MV-4-11 (cell line): ENCODE measurements at places on chromosomes 6 and 20.

- DNase-seq, result no peak
These were observed 12.2 kb upstream of the GSTA3 start for GRCh38 chr6:52921743-52922142.

- DNase-seq, result no peak
These were observed 46.8 kb upstream of the SIRPA start for GRCh38 chr20:1848373-1848772.

DNA sequence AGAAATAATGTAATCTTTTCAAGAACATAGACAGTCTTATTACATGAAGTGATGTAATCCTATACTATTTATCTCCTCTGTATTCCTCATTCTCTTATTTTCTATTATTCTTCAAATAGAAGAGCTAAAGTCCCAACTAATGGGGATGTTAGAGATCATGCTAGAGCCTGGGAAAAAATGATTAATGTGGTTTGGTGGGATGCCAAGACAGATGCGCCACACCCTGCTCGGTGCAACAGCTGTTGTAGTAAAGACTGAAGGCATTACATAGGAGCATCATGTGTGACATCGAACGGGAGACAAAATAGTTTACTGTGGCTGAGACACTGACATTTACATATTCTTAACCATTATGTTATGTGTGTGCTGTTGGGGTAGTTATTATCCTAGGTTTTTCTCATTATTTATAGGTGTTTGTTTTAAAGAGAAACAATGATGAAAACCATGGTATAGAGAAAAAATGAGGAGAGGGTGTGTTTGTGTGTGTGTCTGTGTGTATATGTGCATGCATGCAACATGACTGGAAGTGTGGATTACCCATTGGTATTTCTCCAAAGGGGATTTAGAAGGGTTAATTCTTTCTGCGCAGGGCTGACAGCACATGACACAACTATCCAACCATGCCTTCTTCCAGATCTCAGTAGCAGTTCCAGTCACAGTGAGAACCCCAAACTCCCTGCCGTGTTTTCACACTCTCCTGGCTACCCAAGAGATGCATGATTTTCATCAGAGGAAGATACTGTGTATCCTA, 155.3 kb downstream of the EYA4 start:
- DNase-seq, result no peak

DNA sequence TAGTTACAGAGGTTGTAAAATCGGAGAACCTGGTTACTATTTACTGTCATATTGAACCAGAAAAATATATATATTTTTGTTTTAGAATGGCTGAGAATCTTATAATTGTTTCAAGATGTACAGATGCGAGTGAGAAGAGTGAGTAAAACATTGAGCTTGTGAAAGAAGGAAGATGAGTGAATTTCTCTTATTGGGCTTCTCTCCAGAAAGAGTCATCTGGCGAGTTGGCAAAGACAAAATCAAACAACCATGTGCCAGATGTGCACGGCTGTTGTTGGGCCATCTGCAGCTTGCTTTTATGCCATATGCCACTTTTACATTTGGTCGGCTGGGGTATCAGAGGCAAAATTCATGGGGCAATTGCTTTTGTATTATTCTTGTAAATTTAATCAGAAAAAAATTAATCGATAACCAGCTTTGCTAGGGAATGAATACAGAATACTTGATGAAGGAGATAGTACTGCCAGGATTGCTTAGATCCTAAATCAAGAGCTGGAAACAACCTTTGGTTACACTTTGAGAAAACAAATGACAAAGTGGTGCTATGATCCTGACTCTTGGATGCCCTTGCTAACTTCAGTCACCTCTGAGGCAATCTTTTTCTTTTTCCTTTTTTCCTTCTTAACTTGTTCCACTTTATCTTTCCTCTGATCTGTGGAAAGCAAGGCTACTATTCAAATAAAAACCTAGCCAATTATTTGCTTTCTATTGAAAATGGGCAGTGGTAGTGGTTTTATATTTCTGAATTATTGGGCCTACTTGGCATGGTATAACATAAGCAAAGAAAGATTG, 97.1 kb upstream of the GRIK2 start:
- no peak for DNase-seq

DNA sequence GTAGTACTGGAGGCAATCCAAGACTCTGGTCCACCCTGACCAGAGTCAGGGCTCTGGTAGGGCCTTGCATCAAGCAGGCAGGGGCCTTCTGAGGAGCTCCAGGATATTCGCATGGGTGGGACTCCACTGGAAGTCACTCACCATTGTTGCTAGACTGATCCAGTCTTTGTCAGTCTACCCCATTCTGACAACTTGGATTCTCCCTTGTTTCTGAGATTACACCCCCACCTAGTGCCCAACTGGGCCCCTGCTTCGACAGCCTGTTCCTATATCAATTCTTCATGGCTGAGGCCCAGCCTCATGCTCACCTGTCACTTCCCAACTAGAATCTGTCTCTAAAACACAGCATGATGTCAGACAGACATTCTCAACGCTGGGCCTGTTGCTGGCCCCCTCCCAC, 5.2 kb downstream of the SLC35D3 start:
- no peak for DNase-seq

GRCh38 chr6:8180327-8181159, 78.2 kb upstream of the EEF1E1 start:
- DNase-seq, result no peak

DNA sequence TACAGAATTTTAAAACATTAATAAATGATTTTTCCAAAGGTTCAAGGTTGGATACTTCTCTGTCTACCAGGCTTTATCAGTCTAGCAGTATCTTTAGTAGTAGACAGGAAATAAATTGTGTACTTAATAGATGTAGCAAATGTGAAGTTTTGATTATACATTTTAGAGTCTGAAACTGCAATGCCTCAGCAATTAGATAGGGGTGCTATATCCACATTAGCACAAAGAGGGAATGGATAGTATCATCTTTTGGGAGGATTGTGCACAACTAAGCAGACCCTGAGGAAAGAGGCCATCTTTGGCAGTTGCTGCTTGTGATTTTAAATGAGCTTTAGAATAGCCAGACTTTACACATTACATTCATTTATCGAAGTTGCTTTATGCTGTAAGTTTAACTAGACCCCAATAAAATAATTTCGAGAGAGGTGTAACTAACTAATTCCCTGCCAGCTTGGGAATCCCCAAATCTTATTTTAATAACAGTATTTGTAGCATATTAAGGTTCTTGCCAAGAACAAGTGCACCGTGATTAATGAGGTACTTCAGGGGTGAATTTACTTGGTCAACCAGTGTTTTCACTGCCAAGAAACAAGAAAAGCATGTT, 2.8 kb downstream of the KCNQ5 start:
- no peak for DNase-seq

GRCh38 chr20:63097336-63097831, 90.6 kb upstream of the BHLHE23 start:
- no peak for DNase-seq

DNA sequence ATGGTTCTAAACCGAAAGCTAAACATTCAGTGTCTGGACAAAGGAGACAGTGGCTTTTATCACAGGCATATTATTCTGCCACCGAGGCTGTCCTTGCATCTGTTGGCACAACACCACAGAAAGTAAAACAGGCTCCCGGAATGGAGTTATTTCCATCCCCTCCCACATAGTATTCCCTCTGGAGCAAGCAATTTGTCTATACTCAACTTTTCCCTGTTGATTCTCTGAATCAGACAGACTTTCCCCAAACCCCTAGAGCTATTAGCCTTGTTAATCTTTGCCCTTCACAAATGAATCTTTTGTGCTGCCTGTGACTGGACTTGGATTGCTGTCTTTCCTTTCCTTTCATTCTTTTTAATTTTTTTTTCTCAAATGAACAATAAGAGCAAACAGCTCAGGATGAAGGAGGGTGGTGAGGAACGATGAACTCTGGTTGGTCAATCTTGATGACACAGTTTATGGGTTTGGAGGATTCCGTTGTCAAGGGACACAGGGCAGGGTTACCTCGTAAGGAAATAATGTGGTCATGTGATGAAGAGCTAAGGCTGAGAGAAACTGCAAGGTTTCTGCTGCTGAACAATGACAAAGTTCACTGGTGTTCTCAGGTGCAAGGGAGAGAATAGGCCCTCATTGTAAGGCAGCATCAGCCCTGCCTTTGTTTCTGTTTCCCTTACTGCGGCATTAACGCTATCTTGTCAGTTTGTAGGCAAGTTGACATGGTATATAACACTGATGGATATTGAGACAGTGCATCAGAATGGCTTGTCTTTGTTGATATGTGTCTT, 275.0 kb upstream of the BMP2 start:
- peak; percentile 23 for DNase-seq

DNA sequence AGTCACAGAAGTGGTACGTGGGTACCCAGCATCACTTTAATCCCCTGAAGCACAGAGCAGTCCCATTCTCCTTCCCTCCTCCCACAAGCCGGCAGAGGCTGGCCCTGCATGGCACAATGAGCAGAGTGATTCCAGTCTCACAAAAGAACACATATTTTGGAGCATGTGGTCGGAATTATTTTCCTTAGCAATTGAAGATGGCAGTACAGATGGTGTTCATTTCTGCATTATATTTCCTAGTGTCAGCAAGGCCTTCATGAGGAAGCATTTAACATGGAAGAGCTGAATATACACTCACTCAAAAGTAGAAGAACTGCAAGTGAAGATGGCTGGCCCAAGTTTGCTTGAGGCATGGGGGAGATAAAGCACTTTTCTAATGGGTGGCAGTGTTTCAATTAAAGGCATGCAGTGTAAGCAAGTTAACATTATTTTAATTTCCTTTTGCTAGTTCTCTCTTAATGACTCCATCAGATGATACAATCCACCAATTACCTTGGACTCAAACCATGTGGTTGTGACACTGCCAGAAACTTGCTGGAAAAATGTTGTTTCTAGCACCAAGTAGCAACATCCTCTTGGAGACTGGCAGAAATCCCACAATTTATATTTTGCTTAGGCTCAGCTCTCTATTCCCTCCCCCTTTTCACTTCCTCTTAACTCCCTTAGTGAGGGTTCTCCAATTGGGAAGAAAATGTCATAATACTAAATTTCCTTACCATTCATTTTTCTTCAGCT, 74.4 kb downstream of the ARHGAP18 start:
- DNase-seq, result peak; percentile 33

GRCh38 chr6:83702077-83702476, 6.8 kb downstream of the SNAP91 start:
- no peak for DNase-seq
